ENCODE measurements at places on chromosomes 3 and 15.

GRCh38 chr3:127887321-127887720 is 27.7 kb upstream of the KBTBD12 start:
- DNase-seq: no peak

GRCh38 chr3:196774848-196775422 is 35.3 kb downstream of the PAK2 start:
- no peak for DNase-seq

GRCh38 chr15:29337156-29337959 is 67.7 kb upstream of the NSMCE3 start:
- no peak for DNase-seq

DNA sequence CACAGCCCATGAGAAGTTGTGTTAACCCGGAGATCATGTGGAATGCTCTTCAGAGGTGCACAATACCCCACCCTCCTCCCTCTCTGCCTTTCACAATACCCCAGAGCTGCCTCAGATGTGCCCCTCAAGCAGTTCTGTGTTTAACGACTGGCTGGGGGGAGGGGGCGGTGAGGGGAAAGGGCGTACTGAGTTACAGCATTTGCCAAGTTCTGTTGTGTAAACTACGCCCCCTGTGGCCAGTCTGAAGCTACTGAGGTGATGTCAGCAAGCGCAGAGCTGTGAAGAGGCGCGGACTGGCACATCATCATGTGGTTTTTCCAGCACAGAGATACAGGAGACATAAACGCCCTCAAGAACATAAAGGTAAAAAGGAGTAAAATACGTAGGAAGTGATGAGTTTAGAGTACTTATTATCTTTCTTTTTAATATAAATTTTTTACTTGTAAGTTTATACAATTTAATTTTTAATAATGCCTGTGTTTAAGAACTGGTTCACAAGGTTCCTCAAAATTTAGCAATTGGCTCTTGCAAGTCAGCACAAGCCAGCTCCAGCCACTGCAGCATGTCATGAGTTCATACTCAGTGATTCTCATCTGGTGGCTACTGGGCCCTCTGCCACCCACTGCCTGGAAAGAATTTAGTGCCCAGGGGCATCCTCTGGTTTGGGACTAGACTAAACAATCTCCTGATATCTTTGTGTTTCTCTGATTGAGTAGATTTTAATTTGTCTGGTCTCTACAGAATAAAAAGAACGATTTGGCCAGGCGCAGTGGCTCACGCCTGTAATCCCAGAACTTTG is 1.7 kb downstream of the EPB42 start:
- DNase-seq: no peak

DNA sequence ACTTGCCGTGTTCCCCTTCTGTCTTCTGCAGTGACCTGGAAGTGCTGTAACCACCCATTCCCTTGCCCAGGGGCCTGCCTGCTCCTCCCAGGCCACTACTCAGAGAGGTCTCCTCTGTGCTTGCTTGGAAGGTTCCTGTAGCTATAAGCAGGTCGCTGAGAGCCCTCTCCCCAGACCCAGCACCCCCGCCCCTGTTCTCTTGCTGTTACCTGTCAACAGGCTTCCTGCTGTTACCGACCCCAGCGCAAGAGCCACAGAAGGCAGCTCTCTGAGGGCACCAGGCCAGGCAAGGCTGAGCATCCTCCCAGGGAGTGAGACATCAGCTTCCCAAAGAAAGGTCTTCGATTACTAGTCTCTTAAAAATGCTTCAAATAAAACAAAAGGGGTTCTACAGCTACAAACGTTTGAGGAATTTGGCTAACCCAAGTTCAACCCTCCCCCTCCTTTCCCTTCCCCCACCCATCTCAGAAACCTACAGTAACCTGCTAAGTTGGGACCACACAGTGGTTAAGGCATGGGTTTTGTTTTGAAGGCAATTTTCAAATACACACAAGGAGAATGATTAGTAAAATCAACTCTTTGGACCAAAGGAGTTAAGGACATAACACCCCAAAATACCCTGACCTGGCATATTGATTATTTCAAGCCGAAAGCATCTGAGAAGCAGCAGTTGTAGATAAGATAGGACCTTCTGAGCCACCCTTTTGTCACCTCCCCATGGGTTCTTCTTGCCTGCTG is 74.9 kb upstream of the MFGE8 start:
- DNase-seq: no peak

- no peak for DNase-seq
These were observed 33.3 kb upstream of the BLM start for GRCh38 chr15:90683876-90684275.

DNA sequence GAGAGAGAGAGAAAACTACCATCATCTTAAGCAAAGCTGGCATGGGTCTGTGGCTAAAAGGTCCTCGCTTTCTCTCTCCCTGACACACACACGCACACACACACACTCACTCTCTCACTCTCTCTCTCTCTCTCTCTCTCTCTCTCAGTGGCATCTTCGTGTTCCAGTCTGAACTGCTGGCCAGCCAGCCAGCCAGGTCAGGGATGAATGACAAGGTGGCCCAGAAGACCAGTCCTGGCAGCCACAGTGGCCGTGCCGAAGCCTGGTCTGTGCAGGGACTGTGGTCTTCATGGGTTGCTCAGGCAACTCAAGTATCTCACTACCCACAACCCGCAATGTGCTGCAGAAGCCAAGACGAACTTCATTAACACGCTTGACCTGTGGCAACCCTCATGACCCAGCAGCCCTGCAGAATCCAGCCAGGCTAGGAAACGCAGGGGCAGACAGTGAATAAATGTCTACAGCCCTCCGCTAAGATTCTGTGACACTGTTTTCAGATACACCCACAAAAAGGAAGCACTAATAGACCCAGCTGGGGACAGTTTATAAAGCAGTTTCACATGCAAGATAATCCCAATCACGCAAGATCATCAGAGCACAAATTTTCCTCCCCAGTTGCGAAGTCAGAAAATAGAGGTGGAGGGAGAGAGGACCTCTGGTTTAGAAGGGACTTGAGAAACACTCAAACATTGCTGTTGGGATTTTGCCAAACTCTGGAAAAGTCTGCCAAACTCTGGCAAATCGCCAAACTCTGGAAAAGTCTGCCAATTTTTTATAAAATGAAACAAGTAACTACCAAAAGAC is 66.4 kb downstream of the XXYLT1 start:
- DNase-seq: no peak

DNA sequence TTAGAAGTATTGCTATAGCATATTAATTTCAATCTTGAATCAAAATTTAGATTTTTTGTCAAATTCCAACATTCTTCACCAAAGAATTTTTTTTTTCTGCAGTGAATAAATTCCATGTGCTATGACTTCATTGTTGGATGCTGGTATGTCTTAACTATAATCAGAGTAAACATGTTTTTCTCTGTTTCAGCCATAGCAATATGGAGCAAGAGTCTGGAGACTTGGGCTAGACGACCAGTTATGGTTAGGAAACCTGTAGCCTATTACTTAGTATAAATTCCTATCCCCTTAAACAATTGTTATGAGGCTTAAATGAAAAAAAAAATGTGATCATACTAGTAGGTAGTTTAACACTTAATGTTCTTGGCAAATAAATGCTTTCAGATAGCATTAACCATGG is 431.9 kb upstream of the FRG2C start:
- no peak for DNase-seq

DNA sequence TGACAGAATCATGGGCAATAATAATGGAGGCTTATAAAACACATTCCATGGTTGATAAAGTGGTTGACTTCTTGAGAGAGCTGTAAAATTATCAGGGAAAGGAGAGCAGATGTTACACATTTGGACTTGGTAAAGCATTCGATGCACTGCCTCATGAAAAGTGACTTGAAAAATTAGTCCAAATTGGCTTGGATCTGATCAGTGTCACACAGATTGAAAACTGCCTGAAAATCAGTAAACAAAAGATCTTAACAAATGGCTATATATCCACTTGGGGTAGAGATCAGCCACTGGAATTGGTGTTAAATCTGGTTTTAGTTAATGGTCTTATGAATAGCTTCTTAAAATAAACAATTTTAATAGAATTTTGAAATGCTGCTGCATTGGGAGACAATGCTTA is 20.3 kb downstream of the SHOX2 start:
- no peak for DNase-seq

DNA sequence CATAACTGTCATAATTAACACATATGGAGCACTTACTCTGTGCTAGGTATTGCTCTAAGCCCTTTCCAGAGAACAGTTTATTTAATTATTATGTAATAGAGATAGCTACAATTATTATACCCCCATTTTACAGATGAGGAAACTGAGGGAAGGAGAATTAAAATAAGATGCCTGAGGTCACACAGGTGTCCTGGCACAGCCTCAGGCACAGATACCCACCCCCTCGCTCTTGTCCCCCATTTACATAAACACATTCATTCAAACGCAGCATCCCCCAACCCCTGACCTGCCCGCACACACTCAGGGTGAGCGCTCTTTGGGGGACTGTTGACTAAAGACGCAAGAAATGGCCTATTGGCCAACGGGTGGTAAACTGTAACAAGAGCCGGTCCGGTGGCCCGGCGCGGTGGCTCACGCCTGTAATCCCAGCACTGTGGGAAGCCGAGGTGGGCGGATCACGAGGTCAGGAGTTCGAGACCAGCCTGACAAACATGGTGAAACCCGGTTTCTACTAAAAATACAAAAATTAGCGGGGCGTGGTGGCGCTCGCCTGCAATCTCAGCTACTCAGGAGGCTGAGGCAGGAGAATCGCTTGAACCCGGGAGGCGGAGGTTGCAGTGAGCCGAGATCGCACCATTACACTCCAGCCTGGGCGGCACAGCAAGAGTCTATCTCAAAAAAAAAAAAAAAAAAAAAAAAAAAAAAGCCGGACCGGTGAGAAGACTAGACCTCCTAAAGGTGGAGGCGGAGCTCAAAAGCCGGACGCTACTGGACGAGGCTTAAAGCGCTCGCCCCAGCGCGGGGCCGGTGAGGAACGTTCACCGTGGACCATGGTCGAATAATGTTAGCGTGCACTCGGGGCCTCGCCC is 1.9 kb upstream of the ISL2 start:
- no peak for DNase-seq

DNA sequence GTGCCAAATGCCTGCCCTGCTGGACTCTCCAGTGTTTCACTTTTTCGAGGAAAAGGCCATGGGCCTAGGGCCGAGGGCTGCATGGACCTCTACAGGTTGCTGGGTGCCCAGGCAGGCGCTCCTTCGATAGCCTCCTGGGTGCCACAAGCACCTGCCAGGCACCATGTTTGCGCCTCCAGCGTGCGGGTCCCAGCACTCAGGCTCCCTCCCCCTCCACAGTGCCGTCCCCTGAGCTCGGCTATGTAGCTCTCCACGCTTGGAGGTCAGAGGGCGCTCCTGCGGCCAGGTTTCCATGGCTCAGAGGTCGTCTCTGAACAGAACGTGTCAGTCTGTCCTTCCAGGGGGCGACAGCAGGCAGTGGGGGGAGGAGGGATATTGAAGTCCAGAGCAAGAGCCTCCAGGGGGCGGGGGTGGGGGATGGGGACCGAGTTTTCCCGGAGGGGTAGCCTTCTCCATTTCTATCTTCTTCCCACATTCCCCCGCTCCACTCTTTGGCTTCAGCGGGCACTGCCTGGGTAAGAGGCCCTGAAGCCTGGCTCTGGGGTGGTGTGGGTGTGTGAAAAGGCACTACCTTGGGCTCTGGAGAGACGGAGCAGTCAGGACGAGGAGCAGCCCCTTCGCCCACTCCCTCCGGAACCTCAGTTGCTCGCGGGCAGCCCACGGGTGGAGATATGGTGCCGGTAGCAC is 3.6 kb downstream of the ONECUT1 start:
- no peak for DNase-seq

GRCh38 chr3:106805625-106806024 is 571.6 kb upstream of the CCDC54 start:
- DNase-seq: no peak

DNA sequence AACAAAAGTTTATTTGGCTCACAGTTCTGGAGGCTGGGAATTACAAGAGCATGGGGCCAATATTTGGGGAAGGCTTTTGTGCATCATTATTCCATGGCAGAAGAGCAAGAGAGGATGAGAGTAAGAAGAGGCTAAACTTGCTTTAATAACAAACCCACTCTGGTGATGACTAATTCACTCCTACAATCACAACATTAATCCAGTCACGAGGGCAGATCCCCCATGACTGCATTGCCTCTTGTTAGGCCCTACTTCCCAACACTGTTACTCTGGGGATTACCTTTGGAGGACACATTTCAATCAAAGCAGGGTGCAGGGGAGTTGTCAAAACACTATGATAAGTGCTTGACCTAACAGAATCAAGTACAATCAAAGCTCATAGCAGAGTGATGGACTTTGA is 181.7 kb downstream of the BBX start:
- DNase-seq: no peak

Data from stimulated activated CD8-positive, alpha-beta memory T cell treated with anti-CD3 and anti-CD28 coated beads, Interleukin-15, amount 100 ng/mL, for 24 hours (primary cell).